ENCODE measurements at places on chromosomes 1 and 21. TPM values are rescaled to one million over a fixed set of nuclear protein-coding genes. Genes with fewer than 3 reads are reported as not detected.

The CD52 gene
- total RNA-seq: not detected

The RHD gene
- total RNA-seq: not detected

The RIIAD1 gene
- not detected for total RNA-seq

The NBPF6 gene
- total RNA-seq: not detected

The ARMH1 gene
- total RNA-seq: 2.2 TPM

The CYP4B1 gene
- total RNA-seq: 0.64 TPM

The F13B gene
- not detected for total RNA-seq
